ENCODE measurements at places on chromosomes 6 and 20.

GRCh38 chr6:57209030-57209429 is 13.1 kb downstream of the RAB23 start:
- DNase-seq, result no peak

DNA sequence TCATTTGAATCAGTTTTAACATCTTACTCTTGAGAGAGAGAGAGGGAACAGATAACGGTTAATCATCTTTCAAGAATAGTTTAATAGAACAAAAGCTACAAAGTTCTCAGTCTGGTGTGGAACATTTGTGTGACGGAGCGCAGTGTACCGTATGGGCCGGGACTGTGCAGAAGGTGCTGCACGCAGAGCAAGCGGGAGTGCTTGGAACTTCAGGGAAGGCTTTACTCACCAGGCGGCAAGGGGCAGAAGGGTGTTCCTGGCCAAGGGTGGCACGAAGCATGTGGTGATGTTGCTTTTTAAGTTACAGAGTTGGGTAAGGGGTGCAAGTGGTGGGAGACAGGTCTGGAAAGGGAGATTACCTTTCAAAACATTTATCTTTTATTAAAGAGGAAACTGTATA is 95.7 kb downstream of the TULP4 start:
- no peak for DNase-seq

GRCh38 chr6:16277101-16277981 is 39.0 kb downstream of the GMPR start:
- DNase-seq, result peak; percentile 74

DNA sequence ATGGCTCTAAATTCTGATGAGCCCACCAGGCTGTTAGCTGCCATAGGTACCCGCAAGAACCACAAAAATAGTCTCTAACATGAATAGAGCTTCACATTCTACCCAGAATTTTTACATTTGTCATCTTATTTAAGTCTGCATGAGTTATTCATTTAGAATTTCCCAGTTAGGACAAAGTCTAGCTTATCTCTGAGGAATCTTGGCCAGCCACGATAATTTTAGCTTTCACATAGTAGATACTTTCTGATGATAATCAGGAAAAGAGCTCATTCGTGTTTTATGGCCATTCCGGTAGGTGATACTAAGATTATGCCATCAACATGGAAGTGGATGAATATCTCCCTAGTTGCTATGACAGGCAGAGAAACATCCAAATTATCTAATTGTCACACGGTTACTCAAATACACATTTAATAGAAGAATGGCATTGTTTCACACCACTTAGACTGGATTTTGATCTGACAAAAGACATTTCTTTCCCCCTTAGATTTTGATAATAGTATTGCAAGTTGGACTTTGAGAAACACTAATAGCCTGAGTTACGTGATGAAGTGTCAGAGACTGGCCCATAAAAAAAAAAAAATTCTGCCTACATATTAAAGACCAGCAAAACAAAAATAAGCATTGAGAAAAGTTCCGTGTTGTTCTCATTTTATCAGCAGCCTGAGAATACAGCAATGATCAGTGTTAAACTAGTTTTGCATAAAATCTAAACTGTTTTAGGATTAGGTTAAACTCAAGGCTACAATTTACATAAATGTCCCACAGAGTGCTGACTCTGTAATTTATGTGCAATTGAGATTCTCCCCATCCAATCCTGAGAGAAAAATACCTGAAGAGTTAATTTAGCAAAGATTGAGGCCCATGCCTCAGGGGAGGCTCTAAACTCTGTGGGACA is 397.5 kb upstream of the ARID1B start:
- no peak for DNase-seq

DNA sequence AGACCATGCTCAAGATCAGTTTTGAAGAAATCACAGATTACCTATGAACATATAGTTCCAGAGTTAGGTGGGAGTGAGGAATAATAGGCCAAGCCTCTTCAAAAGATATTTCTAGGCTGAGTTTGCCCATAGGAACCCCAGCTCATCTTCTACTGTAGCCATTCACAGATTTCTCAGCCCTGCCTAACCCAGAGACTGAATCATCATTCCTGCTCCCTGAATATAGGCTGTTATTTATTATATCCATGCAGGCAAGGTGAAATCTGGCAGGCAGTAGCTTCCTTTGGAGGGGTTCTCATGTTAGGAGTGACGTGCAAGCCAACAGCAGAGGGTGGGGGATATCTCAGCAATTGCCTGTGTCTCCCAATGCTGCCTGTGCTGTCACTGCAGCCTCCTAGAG is 25.6 kb upstream of the ADGRF4 start:
- DNase-seq, result no peak

GRCh38 chr6:163679753-163680152 is 265.2 kb downstream of the QKI start:
- DNase-seq, result no peak

DNA sequence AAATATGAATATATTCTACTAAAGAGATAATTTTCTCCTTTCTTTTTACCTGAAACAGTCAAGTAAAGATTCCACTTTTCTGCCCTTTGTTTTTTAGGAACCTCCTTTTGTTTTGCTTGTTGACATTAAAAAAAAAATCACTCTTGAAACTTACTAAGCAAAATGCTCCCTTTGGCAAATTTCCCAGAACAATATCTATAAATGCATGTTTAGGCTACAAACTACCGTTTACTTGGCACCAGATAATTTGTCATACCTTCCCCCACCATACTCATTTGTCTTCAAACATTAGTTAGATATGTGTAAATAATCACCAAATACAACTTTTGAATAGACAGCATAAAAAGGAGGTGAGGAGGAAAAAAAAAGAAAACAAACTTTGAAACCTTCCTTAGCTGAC is 604.7 kb downstream of the RFPL4B start:
- no peak for DNase-seq

DNA sequence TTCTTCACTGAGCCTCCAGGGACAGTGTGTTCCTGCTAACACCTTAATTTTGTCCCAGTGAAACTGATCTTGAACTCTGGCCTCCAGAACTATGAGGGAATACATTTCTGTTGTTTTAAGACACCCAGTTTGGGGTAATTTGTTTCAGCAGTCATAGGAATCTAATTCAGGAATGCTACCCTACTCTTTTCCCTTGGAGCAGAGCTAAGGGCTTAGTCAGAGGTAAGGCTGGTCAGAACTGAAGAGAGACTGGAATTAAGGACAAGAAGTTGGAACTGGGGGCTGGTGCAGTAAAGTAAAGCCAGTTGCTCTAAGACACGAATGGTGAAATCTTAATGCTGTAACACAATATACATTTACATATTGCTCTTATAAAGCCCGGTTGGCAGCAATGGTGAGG is 809.7 kb downstream of the MAFB start:
- no peak for DNase-seq

- DNase-seq, result peak; percentile 15
These were observed 27.6 kb upstream of the SRF start for GRCh38 chr6:43143235-43144128.

GRCh38 chr20:45377269-45377668 is 856 bp downstream of the TP53TG5 start:
- no peak for DNase-seq

GRCh38 chr6:16148498-16148897 is 19.6 kb downstream of the MYLIP start:
- no peak for DNase-seq

- no peak for DNase-seq
These were observed 59.1 kb upstream of the C20orf144 start for GRCh38 chr20:33602826-33603590.

- no peak for DNase-seq
These were observed 53.5 kb upstream of the LRFN2 start for GRCh38 chr6:40640599-40641227.
